ENCODE measurements at places on chromosomes 4 and X.

- DNase-seq: no peak
These were observed 29.8 kb downstream of the CD99L2 start for GRCh38 chrX:150868625-150869024.

DNA sequence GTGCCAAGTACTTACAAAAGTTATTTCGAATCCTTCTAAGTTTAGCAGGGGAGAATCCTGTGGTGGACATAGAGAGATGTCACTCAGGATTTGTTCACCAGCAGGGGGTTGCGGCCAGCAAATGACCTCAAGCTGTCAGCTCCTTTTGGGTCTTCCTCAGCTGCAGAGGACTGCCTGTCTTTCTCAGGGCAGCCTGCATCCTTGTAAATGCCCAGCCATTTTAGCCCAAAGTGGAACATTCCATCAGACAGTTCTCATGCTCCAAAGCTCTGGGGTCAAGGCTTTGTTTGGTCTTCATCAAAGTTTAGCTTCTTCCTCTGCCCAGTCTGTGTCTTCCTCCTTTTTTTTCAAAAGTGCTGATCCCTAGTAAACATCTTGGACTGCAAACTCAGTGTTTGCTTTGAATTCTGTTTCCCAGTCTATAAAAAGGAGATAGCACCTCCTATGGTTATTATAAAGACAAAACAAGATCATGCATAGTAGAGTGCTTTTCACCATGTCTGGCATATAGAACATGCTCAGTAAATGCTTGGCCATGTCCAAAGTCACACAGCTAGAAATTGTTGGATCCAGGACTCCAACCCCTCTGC, 156.4 kb upstream of the GATB start:
- DNase-seq: no peak

- no peak for DNase-seq
These were observed 2.7 kb upstream of the GEMIN8 start for GRCh38 chrX:14032406-14032805.

DNA sequence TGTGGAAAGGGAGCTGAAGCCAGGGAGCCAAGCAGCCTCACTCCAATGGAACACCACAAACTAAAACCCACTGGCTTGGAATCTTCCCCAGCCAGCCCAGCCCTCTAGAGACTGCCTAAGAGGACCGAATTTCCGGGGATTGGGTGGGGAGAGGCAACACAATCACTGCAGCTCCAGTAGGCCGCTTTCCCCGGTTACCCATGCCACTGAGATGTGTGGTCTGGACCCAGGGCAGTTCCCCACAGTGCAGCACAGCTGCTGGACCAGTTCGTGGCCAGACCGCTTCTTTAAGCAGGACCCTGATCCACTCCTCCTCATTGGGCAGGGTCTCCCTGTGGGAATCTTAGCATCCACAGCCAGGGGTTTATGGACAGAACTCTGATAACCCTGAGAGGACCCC, 91.9 kb upstream of the PAGE3 start:
- no peak for DNase-seq

DNA sequence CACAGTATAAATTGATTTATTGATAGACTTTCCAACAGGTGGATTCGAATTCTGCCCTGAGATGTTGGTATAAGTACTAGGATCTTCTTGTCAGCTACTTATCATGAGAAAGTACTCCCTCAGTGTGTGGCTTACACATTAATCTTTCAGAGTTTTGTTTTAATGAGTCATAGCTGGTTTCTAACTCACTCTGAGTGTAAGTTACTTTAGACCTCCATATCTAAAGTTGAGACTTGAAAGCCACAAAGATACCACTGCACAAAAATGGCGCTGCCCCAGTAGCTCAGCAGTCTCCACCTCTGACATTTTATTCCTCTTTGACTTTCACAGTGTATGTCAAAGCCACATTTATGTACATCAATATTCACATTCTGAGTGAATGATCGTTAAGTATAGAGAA, 318.5 kb downstream of the ARAP2 start:
- DNase-seq: no peak

DNA sequence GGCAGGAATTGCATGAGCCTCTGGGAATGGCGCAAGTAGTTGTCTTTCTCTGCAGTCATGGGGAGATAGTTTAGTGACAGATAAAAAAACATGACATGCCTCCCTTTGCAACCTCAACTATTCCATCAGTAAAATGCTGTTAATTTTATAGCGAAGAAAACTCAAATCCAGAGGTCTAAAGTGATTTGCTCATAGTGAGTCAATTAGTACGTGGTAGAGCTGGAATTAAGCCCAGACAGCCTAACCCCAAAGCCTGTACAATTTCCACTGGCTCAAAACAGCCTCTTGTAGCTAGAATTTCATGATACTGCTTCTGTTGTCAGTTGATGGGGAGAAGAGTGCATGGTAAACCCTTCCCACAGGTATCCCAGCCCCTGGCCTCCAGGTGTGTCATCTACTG, 81.3 kb upstream of the TRPC5 start:
- DNase-seq: no peak

DNA sequence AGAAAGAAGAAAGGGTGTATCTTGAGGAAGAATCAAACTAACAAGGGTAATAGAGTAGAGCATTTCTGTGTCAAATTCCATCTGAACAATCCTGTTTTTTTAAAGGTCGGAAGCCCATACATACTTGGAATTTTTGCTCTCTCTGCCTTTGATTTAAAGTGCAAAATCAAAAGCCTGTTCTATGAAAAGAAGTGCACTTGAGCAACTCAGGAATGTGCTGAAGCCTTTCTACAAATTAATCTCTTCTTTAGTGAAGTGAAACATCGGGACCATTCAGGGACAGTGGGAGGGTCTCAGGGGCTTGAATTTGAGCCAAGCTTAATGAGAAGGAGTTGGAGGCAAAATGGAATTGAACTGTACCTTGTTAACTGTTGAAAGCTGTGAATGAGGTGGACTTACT, 1008.5 kb upstream of the LCORL start:
- DNase-seq: no peak

GRCh38 chr4:89254847-89255246, 52.8 kb downstream of the GPRIN3 start:
- DNase-seq: no peak

DNA sequence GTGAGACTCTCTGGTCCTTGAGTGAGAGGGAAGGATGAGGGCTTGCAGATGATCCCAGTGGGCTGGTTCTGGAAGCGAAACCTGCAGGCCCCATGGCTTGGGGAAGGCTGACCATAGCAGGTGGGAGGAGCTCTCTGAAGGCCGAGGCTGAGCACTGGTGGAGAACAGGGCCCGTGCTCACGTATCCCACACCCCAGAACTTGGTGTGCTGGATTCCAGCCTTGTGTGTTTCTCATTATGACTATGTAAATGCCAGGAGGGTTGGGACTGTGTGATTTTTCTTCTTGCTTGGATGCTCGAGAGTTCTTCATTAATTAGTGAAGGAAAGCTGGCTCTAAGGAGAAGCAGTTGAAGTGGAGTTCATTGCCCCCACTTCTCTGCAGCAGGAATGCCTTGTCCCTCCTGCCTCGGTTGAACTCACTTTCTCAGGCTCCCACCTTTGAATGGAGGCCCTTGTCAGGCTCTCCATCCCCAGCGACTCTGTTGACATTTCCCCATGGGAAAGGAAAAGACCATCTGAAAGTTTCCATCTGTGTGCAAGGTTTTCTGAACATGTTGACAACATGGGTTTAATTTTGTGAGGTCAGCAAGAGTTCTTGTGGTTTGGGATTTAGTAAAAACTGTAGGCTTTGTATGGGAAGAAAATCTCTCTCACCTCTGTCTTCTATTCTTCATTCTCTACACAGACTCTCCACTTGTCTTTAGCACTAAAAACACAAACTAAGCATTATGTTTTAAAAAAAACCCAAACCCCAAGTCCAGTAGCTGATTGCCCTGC, 57.7 kb downstream of the TBL1X start:
- no peak for DNase-seq

GRCh38 chr4:147050356-147050765, 104.7 kb upstream of the TTC29 start:
- no peak for DNase-seq

GRCh38 chrX:95346856-95347255, 1337.8 kb upstream of the DIAPH2 start:
- no peak for DNase-seq

GRCh38 chr4:98620087-98620784, 38.2 kb downstream of the TSPAN5 start:
- DNase-seq: no peak

All from stimulated activated CD8-positive, alpha-beta memory T cell treated with anti-CD3 and anti-CD28 coated beads, Interleukin-15, amount 100 ng/mL, for 48 hours (primary cell).